ENCODE measurements at places on chromosomes 16 and 17. TPM values are rescaled to one million over a fixed set of nuclear protein-coding genes. Genes with fewer than 3 reads are reported as not detected.

The SLC16A6 gene
- total RNA-seq, result 1.4 TPM

The ENKD1 gene
- 22.7 TPM for total RNA-seq

The MMD gene
- total RNA-seq, result 8.8 TPM

The TBC1D3K gene
- not detected for total RNA-seq

The MSL1 gene
- total RNA-seq, result 74.9 TPM

The C16orf86 gene
- total RNA-seq, result 2.2 TPM

The CX3CL1 gene
- 12.2 TPM for total RNA-seq
